ENCODE measurements at places on chromosomes 3 and 15.

DNA sequence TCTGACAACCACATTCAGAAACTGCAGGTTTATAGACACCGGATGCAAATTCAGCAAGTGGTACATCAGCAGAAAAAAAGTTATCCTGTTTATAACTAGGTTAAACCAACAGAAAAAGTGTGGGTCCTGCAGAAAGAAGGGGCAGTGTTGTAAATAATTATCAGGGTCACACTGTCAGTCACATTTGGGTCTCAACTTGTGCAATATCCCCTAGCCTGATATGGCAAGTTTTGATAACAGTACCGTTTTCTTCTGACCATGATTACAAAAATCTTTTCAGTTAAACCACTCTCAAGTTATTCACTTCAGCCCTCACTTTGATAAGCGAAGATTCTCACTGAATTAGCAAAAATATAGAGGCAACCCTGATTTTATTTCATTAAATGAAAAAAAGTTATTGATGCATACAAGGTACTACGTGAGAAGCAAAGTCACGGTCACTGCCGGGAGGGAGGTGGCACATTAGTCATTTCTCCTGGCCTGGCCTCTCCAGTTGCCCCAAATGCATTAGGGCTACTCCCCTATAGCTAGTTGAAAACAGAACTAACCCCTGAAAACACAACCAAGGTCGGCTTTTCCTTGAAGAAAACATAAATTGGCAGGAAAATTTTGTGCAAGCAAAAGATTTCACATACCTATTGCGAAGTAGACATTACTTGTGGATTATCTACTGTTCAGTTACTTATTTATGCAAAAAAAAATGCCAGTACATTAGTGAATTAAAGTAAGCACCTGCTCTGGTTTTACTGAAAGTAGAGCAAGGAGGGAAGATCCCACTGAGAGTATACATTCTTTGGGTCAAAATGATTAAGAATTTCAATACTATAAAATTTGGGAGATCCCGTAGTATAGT lies 28.6 kb downstream of the IL5RA start:
- DNase-seq: no peak

- no peak for DNase-seq
These were observed at the start of gene FAM107A for GRCh38 chr3:58577269-58577821. FAM107A (minus strand) TSS chr3:58577391; CDS start chr3:58569860, 7,531 bp downstream.

- DNase-seq: no peak
These were observed 45.6 kb downstream of the CMC1 start for GRCh38 chr3:28287046-28287445.

GRCh38 chr3:45994419-45995235 lies 997 bp downstream of the FYCO1 start:
- no peak for DNase-seq

All from activated CD4-positive, CD25-positive, alpha-beta regulatory T cell treated with anti-CD3 and anti-CD28 coated beads, Interleukin-2, amount 50 U/mL, for 16 hours (primary cell).